EL (cell line): ENCODE measurements at places on chromosomes 7 and 10.

- DNase-seq = peak; percentile 37
These were observed 643.1 kb upstream of the SEMA3D start for GRCh38 chr7:85829817-85830432.

- DNase-seq = no peak
These were observed 105.8 kb downstream of the THSD7A start for GRCh38 chr7:11726001-11726793.

GRCh38 chr10:24496906-24497305 is 226.8 kb downstream of the ARHGAP21 start:
- no peak for DNase-seq

GRCh38 chr7:33917661-33918060 is 12.3 kb downstream of the BMPER start:
- no peak for DNase-seq

DNA sequence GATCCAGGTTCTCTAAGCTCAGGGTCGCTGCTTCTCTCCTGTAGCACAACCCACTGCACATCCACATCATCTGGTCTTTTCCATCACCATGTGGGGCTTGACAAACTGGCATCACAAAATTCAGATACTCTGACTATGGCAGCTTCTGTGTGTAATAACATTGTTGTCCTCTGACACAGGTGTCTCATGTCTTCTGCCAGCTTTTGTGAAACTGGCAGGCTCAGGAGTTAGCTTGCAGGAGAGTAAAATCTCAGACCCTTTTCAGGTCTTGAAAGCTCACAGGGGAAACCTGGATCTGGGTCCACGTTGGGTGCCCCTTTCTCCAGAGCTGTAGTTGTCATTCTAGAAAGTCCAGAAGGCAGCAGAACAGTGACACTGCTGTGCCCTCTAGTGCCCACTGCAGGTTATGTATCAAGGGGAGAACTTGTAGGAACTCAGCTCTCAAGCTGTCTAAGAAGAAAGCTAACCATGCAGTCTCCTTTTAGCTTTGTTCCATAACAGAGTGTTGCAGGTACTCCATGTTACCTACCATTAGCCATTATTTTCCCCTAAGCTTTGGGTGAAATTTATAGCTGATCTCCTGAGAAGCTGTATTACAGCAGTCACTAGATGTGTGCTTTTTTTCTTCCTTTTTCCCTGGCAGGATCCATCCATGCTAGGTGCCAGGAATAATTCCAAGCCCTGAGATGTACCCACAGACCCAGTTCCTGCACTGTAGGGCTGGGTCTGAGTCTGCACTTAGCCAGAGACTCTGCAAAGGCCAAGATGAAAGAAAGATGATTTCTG is 102.7 kb downstream of the ZNF248 start:
- peak; percentile 2 for DNase-seq

DNA sequence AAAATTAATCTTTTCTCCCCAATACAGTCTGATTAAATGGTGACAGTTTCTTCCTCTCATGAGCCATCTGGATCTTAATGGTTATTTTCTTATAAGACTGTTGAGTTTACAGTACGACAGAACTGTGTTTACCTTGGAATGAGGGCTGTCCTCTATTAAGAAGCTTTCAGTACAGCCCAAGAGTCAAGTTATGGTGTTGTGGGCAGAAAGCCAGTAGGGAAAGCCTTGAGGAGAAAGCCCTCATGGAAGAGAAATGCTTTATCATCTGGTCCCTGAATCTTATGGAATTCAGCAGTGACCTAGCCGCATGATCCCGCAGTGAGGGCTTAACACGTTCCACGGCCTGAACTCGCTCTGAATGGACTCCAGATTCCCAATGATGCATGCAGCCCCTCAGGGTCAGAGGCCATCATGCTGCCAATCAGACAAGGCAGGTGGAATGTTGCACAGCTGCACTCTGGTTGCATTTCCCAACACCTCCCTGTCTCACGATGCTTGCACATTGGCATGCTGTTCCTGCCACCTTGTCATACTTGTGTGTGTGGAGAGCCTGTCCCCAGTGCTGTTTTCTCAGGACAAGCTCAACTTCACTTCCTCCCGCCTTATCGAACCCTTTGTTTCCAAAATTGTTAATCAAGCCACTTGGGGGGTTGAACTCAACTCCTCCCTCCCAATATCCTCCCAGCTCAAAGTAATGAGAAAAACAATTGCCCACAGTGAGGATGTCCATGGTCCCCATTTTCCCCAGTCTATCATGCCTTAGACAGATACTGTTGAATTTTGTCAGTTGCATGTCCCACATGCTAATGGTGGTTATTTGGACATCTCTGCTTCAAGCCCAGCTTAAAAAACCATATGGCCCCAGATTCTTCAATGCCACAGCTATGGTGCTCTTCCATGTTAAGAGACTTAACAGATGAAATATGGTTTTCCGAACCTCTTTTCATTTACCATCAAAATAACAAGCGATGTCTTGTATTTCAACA is 211.1 kb upstream of the TCF7L2 start:
- no peak for DNase-seq

DNA sequence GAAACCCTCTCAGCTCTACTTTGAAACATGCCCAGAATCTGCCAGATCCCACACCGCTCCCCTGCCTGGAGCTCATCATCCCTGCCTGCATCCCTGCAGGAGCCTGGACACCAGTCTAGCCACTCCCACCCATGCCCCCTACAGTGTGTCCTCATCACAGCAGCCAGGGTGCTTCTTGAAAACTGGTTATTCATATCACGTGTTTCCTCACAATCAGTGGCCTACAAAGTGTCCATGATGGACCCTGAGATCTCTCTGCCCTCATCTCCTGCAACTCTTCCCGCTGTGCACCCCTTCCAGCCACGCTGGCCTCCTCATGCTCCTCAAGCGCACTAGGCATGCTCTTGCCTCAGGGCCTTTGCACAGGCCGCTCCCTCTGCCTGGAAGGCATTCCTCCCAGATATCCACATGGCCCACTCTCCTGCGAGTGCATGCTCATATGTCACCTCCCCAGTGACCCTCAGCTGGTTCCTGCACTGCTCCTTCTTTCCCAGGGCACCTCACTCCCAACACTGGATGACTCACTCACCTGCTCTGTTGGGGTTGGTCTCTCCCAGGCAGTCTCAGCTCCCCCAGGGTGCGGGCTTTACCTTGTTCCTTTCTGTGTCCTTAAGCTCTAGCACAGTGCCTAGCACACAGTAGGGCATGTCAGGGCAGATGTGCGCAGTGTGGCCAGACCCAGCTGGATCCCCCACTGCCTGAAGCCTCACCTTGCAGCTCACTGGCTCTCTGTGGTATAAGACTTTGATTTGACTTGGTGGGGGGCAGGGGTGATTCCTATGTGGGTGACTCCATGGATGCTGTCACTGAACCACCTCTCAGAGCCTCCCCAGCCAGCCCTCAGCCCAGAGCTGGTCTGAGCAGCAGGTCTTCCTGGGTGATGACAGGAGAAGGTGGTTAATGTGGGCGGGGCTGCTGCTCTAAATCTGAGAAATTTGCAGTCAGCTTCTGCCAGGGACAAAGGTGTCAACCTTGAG is 37.3 kb downstream of the CDH23 start:
- DNase-seq = no peak

GRCh38 chr7:76225379-76225778 is 23.7 kb downstream of the SRRM3 start:
- DNase-seq = peak; percentile 15

- peak; percentile 42 for DNase-seq
These were observed 10.2 kb downstream of the CYREN start for GRCh38 chr7:135160098-135160857.

DNA sequence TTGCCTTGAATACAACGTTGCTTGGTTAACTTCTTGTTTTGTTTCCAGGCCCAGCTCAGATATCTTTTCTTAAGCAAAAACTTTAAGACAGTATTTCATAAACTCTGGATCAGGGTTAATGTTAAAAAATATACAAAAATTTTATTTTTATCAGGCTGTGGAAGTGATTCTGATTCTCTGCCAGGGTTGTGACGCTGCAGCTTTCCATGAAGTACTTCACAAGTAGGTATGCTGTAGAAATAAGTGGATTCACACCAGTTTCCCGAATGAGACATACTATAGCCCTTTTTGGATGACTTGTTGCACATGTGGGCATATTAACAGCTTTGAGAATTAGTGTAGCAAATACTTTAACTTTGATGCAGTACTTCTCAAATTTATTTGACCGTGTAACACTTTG is 70.1 kb downstream of the CDK14 start:
- DNase-seq = no peak

DNA sequence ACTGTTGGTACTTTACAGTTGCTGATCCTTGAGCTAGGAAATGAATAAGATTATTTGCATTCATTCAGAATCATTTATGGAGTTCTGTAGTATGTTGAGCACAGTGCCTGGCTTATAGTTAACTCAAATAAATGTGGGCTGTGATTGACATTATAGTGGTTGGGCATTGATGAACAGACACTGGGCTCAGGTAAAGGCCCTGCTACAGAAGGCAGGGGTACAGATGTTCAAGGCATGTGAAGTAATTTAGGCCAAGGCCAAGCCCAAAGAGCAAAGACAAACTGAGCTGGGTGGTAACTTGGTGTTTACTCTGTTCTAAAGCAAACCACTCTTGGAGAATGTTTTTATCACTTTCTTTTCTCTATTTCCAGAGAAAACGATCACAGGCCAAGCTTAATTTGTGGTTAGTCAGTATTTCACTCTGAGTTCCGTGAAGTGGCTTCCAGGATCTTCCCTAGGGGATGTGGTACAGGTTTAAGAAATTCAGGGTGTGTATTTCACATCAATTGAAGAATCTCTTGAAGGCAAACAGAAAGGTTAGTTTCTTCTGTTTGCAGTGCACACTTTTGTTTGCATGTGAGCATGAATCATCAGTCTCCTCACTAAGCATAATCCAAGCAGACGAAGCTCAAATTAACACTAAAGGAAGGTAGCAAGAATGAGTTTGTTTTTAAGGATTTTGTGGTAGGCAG is 113.9 kb upstream of the PRR15 start:
- no peak for DNase-seq

GRCh38 chr10:85531706-85532105 is 834.9 kb downstream of the GRID1 start:
- no peak for DNase-seq

- no peak for DNase-seq
These were observed 98.6 kb upstream of the PHF14 start for GRCh38 chr7:10875080-10875479.

DNA sequence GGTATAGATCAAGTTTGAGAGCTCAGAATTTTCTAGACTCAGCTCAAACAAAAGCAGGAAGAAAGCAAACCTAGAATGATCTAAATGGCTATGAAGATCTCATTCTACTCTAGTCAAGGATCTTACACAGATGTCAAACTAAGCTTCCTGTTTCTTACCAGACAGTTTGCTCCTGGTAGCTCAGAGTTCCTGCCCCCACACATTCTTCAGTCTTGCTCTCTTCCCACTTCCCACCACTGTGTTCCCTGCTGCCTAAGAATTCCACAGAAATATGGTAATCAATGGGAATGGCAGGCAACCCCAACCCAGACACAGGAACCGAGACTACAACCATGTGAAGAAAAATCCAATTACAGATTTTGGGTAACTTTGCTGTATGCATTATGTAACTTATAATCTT is 133.4 kb upstream of the PTN start:
- peak; percentile 45 for DNase-seq
